Iris pigment epithelial cell (primary cell): ENCODE measurements at places on chromosomes 1 and 21.

GRCh38 chr1:93729502-93729901 is 47.9 kb upstream of the BCAR3 start:
- no peak for DNase-seq

GRCh38 chr1:234913278-234913649 is 215.4 kb downstream of the TOMM20 start:
- no peak for DNase-seq

DNA sequence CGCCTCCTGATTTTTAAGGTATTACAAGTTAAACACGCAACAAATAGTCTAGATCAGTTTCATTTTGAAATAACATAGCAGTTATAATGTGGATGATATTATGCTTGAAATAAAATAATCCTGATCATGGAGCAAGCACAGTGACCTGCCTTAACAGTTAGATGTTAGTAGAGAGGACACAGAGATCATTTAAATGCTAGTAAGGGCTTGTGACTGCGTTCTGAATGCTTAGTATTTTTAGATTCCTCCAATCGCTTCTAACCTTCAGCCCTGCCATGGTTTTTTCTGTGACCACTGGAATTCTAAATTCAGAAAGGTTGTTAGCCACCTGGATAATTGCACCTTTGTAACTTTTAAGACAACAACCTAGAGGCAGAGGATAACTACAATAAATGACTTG is 46.4 kb downstream of the KIF26B start:
- DNase-seq, result no peak

GRCh38 chr1:19436716-19437476 is 48.4 kb downstream of the CAPZB start:
- DNase-seq, result peak; percentile 75

DNA sequence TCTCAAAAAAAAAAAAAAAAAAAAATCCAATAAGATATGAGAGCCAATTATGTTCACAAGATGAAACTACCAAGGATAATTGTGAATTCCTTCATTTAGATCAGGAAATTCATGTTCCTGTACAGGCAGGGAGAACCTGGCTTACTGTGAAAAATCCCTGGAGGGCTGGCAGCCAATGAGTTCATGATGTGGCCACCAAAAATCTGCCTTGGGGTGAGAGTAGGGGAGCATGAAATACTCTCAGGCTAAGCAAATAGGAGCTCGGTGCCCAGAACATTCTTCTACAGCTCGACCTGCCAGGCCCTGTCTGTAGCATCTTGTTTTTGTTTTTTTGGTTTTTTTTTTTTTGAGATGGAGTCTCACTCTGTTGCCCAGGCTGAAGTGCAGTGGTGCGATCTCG is 50.1 kb downstream of the PIK3CD start:
- DNase-seq, result no peak

DNA sequence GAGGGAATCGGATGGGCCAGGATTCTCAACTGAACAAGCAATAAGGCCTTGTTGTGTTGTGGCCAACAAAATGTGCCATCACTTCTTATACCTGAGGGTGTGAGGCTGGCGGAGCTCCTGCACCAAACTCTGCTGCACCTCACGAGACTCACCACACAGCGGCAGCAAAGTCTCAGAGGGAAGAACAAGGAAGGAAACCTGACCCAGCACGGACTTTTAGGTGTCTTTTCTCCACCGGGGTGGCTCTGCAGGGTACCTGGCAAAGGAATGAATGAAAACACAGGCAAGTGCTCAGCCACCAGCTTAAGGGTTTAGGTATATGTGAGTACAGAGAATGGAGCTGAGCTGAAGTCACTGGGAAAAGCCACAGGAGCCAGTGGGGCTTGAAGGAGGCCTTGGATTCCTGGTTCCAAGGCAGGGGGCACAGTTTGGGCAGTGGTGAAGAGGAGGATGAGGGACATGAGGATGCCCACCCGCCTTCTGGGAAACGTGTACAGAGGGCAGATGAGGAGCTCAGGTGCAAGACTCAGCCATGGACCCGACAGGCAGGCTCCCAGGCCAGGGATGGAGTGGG is 31.1 kb upstream of the HSD3B1 start:
- peak; percentile 49 for DNase-seq

- no peak for DNase-seq
Measured at GRCh38 chr1:199590708-199591107, 436.8 kb upstream of the NR5A2 start.

GRCh38 chr1:40267767-40268187 is 9.7 kb downstream of the ZMPSTE24 start:
- peak; percentile 92 for DNase-seq

DNA sequence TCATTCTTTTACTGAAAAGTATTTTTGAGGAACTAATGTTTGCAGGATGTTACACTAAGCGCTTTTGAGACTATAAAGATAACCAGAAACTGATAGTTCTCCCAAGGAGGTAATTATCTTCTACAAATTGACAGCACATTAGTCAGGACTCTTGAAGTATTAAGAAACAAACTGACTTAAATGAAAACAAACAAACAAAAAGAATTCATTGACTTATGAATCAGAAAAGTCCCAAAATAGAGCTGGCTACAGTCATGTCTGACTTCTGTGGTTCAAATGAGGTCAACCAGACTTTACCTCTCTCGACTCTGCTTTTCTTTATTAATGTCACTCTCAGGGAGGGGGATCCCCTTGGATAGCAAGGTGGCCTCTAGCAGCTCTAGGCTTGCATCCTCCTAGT is 296.8 kb downstream of the TPR start:
- peak; percentile 55 for DNase-seq

- no peak for DNase-seq
Measured at GRCh38 chr21:46468108-46468774, 9.6 kb downstream of the DIP2A start.

DNA sequence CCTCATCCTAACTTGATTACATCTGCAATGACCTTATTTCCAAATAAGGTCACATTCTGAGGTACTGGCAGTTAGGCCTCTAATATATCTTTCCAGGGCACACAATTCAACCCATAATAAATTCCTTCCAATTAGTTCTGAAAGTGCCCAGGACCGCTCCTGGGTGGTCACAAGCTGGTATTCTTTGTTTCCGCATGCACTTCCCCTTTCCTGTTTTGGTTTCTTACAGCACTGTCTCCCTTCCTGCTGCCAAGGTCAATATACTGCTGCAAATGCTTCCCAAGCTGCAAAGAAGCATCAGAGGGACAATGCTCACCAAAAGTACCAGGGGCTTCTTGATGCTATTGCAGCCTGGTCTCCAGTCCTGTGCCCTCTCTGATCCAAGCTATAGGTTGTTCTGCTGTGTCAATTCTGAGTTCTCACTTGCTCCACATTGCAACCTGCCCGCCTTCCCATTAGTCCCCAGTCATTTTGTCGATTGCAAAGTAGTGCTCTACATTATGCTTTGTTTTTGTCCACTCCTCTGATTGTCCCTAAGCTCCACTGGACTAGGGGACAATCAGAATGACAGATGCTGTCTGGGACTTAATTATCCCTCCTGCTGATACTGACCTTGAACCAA is 13.9 kb upstream of the XPR1 start:
- no peak for DNase-seq

GRCh38 chr1:63827411-63828321 is 53.8 kb downstream of the ROR1 start:
- DNase-seq, result peak; percentile 52

DNA sequence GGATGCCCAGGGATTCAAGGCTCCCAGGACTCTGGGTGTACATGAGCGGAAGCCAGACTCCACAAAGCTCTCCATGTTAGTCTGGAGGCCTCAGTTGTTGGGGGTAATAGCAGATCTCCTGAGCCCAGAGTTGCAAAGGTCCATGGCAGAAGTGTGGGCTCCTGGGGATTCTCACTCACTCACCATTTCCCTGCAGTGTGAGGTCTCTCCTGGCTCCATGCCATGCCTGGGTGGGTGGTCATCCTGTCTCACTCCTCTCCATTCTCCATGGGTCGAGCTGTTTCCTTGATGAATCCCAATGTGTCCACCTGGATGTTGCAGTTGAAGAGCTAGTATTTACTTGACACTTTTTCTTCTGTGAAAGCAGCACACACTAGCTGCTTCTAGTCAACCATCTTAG is 156.8 kb upstream of the LRRC7 start:
- no peak for DNase-seq

GRCh38 chr1:226454349-226454748 is 46.5 kb upstream of the PARP1 start:
- DNase-seq, result no peak

DNA sequence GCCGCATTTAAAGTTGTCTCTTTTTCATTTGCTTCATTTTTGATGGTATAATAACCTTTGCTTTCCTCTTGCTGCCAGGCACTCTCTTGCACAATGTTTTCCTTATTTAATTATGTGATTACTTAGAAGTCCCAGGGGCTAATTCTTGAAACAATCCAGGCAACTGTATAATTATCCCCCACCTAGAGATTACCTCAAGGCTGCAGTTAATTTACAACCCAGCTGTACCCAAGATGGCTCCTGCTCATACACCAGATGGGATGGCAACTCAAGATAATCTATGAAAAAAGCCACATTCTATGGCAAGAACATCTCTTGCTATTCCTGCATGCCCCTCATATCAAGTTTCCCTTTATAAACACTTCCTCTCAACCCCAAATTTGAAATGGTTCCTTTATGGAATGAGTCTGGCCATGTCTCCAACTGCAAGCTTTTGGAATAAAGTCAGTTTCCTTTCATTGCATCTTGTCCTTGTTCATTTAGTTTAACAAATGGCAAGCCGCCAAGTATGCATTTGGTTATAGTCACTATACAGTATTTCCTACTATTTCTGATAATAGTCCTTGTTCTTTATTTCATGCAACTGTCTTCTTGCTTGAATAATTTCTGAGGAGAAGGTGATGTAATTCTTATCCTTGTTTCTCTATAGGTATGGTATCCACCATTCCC is 1042.6 kb downstream of the PLA2G4A start:
- peak; percentile 3 for DNase-seq

DNA sequence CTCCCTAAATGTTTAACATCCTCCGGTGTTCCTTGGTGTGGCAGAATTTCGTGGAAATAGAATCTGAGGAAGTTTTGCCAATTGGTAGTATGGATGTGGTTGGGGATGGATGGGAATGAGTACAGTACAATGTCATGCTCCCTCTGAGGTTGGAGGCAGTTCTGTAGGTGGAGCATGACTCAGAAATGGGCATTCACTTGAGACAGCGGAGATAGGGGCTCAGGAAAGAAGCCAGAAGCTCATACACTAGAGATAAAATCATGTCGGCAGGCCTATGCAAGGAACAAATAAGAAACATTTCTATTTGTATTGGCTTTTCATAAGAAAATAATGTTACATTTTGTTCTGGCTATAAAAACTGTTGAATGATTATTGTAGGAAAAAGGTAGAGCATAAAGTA is 196.0 kb downstream of the URB2 start:
- peak; percentile 5 for DNase-seq

GRCh38 chr1:117046781-117047180 is 13.3 kb upstream of the TTF2 start:
- DNase-seq, result no peak

- DNase-seq, result no peak
Measured at GRCh38 chr1:4794020-4794780, 139.8 kb downstream of the AJAP1 start.

DNA sequence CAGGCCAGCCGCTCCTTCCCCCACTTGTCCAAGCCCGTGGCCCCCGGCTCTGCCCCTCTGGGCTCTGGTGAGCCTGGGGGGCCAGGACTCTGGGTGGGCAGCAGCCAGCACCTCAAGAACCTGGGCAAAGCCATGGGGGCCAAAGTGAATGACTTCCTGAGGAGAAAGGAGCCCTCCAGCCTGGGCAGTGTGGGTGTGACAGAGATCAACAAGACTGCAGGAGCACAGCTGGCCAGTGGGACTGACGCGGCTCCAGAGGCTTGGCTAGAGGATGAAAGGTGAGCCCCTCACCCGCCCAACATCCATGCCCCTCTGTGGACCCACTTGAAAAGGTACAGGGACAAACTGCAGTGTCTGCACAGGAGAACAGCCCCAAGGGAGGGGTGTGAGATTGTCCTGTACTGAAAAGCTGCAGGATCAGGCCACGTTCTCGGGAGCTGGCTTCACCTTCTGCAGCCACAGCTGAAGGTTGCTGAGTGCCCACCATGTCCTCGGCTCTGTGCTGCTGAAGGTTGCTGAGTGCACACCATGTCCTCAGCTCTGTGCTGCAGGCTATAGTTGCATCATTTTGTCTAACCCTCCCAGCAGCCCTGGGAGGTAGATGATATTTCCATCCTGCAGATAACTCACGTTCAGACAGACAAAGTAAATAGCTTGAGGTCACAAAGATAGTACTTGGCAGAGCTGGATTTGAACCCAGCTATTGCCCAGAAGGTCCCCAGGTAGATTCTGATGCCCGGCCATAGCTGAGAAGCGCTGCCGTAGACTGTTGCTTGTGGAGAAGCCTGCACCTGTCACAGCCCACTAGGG is 618 bp downstream of the C1orf226 start:
- DNase-seq, result no peak

- no peak for DNase-seq
Measured at GRCh38 chr1:32106663-32107275, 1.1 kb upstream of the KPNA6 start.

- peak; percentile 84 for DNase-seq
Measured at GRCh38 chr1:98327220-98327861, 334.2 kb upstream of the SNX7 start.

- DNase-seq, result peak; percentile 54
Measured at GRCh38 chr1:54791880-54792522, 9.1 kb downstream of the TTC22 start.

DNA sequence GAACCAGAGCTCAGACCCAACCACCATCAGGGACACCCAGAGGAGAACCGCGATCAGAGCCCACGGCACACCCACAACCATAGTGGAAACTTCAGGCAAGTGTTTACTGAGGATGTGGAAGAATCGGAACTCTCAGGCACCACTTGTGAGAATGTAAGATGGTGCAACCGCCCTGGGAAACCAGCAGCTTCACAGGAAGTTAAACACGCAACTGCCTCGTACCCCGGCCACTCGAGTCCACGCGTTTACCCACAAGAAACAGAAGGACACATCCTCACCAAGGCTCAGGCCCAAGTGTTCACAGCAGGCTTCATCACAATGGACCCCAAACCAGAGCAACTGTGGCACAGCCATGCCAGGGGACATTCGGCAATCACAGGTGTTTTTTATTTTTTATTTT is 51.4 kb upstream of the COL6A2 start:
- no peak for DNase-seq

DNA sequence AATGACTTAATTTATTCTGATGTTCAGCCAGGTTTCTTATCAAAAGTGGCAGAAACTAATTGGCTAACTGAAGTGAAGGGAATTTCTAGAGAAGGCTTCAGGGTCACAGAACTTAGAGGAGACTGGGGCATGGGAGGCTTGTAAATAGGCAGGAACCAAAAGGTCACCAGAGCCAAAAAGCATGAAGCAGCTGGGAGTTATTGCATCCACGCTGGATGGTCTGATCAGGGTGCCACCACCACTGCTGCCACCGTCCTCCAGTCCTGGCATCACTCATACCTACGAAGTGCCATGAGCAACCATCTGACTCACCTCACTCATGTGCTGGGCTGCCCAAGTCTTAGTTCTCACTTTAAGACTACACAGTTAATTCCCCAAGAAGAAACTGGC is 82.5 kb upstream of the DPH5 start:
- DNase-seq, result no peak

DNA sequence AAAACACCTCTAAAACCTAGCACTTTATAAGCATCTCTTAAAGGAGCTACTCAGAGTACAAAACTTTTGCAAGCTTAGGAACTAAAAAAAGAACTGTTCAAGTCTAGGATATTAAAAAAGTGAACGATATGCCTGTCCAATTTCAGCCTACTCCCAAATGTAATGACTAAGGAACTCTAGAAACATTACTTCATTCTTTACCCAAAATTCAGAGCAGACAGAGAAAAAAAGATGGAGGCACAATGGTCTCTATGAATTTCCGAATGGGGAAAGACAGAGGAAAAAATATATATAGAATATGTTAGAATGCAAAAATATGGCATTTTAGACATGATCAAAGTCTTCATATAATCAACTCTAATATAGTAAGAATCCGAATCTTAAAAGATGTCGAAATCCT is 61.2 kb downstream of the TP53BP2 start:
- no peak for DNase-seq
